HL-60 (cell line): ENCODE measurements at places on chromosomes 4 and X.

GRCh38 chrX:63737131-63737921 lies 47.7 kb downstream of the ARHGEF9 start:
- no peak for DNase-seq

DNA sequence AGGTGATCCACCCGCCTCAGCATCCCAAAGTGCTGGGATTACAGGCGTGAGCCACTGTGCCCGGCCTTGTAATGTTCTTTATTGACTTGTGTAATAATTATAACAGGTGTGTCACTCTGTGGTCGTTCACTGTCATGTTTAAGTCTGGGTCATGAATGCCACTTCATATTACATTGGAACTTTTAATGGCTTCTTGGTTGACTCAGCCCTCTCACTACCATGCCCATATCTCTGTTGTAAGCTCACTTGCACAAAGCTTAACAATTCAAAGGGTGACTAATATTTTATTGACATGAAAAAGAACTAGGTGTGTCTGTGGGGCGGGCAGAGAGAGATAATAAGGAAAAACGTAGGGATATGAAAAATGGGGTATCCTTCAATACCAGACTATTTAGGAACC lies 639.7 kb upstream of the ACTRT1 start:
- no peak for DNase-seq

- DNase-seq, result no peak
These were observed 209.6 kb upstream of the IRS4 start for GRCh38 chrX:108945883-108946523.

DNA sequence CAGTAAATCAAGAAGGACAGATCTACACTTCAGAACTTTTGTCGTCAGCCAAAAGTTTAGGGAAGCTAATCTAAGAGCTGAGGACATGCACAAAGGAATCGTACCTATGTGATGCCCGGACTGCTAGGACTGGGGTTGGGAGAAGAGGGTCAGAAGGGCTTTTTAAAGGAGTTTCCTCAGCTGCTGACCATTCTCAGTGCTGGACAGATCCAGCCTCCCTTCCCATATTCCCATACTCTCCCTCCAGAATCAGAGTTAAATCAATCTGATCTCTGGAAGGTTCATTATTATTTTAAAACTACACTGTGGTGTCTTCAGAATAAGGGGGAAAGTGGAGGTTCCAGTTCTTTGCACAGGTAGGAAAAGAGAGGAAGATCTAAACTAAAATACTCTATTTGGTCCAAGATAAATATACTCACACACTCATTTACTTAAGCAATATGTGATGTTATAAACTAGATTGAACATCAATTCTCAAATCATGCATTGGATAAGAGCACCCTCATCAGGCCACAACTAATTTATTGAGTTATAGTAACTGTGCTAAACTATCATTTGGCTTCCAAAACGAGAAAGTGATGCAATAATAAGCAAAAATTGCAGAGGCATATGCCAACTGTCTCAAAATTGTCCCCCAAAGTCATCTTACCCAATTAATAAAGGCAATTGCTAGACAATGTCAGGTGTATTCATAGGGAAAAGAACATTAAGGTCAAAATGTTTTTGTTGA lies 124.7 kb downstream of the HNRNPD start:
- DNase-seq, result no peak

DNA sequence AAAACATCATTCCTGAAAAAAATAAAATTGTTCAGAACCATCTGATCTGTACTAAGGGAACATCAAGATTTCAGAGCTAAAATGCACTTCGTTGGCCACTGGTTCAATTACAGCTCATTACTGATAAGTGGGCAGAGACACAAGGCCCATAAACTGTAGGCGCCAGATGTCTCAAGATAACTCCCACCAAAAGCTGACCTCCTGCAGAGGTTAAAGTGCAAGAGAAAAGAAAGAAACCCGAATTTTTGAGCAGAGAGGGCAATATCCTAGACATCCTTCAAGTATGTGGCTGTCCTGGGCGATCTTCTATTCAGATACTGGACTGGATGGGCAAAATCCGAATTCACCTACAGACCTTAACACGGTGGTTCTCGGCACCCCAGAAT lies 660 bp downstream of the GEMIN8 start:
- DNase-seq, result no peak

- DNase-seq, result no peak
These were observed 71.5 kb downstream of the FRYL start for GRCh38 chr4:48708610-48709009.

GRCh38 chrX:42725196-42725595 lies 52.8 kb downstream of the PPP1R2C start:
- no peak for DNase-seq

GRCh38 chr4:20589436-20589835 lies 110.8 kb upstream of the PACRGL start:
- DNase-seq, result no peak

DNA sequence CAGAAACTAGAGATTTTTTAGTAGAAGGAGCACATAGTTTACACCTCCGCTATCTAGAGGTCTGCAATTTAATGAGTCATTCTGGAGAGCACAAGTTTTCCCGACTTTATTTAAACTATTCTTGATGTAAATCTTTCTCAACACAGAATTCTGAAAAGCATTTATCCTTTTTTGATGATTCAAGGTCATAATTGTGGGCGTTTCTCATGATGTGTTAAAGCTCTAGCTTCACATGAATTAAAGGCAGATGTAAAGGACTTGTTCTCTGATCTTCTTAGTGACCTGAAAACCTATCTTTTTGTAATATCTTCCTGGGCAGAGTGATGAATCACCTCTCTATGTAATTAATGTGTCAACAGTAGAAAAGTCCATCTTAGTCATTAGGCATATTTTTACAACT lies 128.8 kb downstream of the COMMD8 start:
- DNase-seq, result no peak

DNA sequence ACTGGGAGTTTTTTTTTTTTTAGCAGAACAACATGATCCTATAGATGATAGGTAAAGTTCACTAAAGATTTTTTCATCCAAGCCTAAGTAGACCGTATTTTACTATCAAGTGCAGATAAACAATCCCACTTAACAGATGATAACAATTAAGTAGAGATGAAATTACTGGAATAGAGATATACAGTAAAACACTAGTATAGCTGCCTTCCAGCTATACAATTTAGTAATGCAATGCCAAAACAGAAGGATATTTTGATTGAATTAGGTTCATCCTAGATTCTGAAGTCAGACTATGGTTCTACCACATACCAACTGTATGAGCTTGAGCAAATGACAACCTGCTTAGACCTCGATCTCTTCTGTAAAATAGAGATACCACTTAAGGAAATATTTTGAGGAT lies 24.3 kb downstream of the KLHL8 start:
- DNase-seq, result no peak

DNA sequence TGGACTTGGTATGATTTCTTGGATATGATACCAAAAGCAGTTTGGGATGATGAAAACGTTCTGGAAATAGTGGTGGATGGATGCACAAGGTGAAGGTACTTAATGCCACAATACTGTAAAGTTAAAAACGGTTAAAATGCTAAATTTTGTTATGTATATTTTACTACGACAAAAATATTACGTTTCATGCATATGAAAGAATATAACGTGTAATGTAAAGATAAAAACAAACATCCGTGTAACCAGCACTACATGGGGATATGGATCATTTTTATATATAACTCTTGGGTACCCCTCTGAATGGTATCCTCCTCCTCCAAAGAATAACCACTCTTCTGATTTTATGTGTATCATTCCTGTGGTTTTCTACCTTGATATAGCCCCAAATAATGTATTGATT lies 862 bp upstream of the CENPU start:
- DNase-seq, result no peak

GRCh38 chr4:167111622-167112021 lies 122.7 kb downstream of the SPOCK3 start:
- no peak for DNase-seq

DNA sequence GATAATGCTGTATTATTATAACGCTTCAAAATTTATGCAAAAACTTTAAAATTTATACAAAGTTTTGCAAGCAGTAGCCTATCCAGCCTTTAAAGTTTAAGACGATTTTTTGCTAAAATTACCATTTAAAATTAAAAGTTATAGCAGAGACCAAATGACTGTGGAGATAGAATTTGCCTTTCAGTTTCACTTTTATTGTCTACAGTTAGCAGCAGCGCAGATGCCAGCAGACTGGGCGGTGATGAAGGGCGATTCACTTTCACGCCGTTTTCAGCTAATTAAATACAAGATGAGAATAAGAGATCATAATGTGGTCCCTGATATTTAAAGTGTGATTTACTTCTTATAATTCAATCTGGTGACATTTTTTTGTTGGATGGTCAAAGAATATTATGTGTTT lies 1381.5 kb upstream of the ADGRL3 start:
- DNase-seq, result no peak

- DNase-seq, result no peak
These were observed 32.3 kb downstream of the SUPT20HL1 start for GRCh38 chrX:24392709-24393108.
